T-helper 2 cell treated with Interferon-gamma antibody and Interleukin-4, amounts not matched to agents 5 μg/mL and 100 μg/mL, for 36 hours (primary cell): ENCODE measurements at places on chromosomes 2 and 18.

GRCh38 chr18:78983512-78983911 lies 3.9 kb downstream of the SALL3 start:
- no peak for DNase-seq
- peaks cover 5% of the 10 kb centered on the region for H3K36me3 ChIP-seq
- no peak overlapping the region for H3K27ac ChIP-seq
- peaks cover 68% of the 10 kb centered on the region for H3K27me3 ChIP-seq

DNA sequence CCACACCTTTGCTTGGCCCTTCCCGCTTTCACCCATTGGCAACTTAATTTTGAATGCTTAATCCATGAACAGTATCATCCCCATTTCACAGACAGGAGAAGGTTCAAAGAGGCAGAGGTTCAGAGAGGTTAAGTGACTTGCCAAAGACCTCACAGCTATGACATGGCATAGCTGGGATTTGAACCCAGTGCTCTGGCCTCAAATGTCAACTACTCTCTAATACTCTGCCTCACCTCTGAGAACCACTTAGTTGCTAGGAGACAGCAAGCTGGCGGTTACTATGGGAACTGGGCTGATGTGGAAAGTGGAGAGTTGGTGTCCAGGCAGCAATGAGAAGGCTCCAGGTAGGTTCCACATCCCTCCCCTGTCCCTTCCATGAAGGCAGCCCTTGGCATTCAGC lies 15.8 kb upstream of the PRSS56 start:
- H3K4me1 ChIP-seq = peaks cover 2% of the 10 kb centered on the region
- no peak for DNase-seq
- no peak overlapping the region for H3K4me3 ChIP-seq

DNA sequence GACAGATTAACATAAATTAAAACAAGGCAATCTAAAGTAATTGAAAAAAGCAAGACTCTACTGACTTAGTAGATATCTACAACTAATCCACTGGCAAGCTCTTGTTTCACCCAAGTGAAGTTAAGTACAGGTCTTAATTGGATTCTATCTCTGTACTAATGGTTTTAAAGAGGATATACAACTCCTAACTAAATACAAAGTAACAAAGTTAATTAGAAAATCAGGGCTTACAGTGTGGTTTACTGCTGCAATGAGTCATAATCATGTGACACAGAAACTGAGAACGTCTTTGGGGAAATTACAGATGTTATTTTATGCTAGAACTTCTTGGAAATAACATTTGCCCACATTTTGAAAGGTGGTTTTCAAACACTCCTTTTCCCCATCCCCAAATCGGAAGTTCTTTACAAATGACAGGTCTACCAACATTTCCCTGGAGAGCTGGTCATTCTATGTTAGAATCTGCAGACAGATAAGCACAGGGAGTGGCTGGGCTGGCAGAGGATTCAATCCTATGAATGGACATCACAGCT lies 245.3 kb downstream of the STK39 start:
- peak; percentile 12 for DNase-seq
- H3K4me1 ChIP-seq = peaks cover 12% of the 10 kb centered on the region
- H3K4me3 ChIP-seq = peak overlapping the region; percentile 31
- peaks cover 35% of the 10 kb centered on the region for H3K36me3 ChIP-seq
- H3K27ac ChIP-seq = peak overlapping the region; percentile 28

- no peaks in the 10 kb centered on the region for H3K36me3 ChIP-seq
- no peaks in the 10 kb centered on the region for H3K4me1 ChIP-seq
- H3K4me3 ChIP-seq = no peak overlapping the region
- no peaks in the 10 kb centered on the region for H3K27me3 ChIP-seq
Observed at GRCh38 chr2:119136093-119136492, 22.5 kb downstream of the C1QL2 start.

GRCh38 chr2:26453421-26454329 lies 24.2 kb downstream of the OTOF start:
- no peak overlapping the region for H3K4me3 ChIP-seq
- no peaks in the 10 kb centered on the region for H3K4me1 ChIP-seq
- H3K27ac ChIP-seq = no peak overlapping the region

DNA sequence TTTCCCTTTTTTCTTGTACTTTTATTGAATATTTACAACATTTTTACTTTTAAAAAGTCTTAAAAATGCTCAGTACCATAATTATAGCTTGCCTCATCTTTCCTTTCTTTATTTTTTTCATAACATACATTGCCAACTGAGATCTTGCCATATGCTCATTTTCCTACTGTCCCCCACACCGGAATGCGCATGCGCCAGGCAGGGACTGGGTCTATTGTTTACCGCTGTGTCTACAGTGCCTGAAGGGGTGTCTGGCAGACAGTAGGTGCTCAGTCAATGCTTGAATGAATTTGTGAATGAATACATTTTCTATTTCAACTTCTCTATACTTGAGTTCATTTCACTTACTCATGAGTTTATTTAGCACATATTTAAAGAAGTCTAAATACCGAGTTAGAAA lies 158.0 kb downstream of the CYP26B1 start:
- H3K27ac ChIP-seq = no peak overlapping the region
- no peaks in the 10 kb centered on the region for H3K27me3 ChIP-seq
- no peaks in the 10 kb centered on the region for H3K36me3 ChIP-seq
- no peak overlapping the region for H3K4me3 ChIP-seq

- DNase-seq = peak; percentile 27
- peaks cover 65% of the 10 kb centered on the region for H3K4me1 ChIP-seq
- peak overlapping the region; percentile 77 for H3K4me3 ChIP-seq
- H3K27me3 ChIP-seq = peaks cover 38% of the 10 kb centered on the region
- peak overlapping the region; percentile 84 for H3K27ac ChIP-seq
- peaks cover 9% of the 10 kb centered on the region for H3K36me3 ChIP-seq
Observed at GRCh38 chr2:172462849-172463381, 35.5 kb downstream of the ITGA6 start.

- DNase-seq = no peak
- no peak overlapping the region for H3K4me3 ChIP-seq
- no peaks in the 10 kb centered on the region for H3K36me3 ChIP-seq
- no peaks in the 10 kb centered on the region for H3K27me3 ChIP-seq
Observed at GRCh38 chr2:40851661-40852060, 399.8 kb upstream of the SLC8A1 start.

DNA sequence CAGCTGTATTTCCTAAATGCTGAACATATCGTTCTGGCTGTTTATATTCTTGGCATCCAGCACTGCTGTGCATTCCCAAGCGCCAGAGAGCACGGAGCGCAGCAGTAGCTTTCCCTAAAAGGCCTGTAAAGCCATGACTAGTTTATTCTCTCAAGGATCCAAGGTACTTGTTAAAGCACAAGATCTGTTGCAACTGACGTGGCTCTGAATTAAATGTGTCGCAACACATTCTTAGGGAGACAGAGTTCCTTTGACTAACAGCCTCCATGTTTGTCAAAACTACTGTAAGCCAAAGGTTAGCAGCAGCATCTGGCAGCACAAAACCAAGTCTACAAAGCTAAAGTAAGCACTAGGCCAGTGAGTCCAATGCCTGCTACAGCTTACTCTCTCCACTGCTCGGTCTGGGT lies 188.6 kb upstream of the FN1 start:
- H3K36me3 ChIP-seq = no peaks in the 10 kb centered on the region
- peaks cover 5% of the 10 kb centered on the region for H3K4me1 ChIP-seq
- no peak overlapping the region for H3K27ac ChIP-seq

DNA sequence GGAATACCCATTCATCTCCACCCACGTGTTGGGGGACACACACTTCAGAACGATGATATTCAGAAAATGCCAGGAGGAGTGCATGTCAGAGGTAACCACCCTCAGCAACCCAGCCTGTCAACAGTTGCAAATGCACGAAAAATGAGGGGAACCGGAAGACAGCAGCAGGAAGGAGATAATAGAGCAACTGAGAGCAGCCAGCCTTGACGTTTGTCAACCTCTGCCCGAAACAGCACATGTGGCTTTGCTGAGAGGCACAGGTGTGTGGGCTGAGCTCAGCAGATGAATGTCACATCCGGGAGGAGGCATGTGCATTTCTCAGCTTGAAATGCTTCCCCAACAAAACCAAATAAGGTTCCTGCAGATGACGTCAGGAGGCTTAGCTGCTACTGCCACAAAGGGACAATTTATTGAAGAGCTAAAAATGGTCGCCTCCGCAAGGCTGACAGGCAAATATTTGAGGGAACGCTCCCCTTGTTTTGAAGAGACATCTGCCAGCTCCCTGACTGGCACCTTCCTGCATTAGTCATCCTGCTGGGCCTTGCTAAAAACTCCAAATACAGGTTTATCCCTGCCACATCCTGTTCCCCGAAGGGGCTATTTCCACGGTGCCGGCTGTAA lies 419.0 kb downstream of the NBAS start:
- no peaks in the 10 kb centered on the region for H3K36me3 ChIP-seq
- H3K4me3 ChIP-seq = peak overlapping the region; percentile 45
- H3K27me3 ChIP-seq = no peaks in the 10 kb centered on the region
- DNase-seq = peak; percentile 83
- peak overlapping the region; percentile 87 for H3K27ac ChIP-seq

GRCh38 chr2:25342372-25343186 lies 854 bp upstream of the DNMT3A start:
- H3K27me3 ChIP-seq = no peaks in the 10 kb centered on the region
- peaks cover 2% of the 10 kb centered on the region for H3K36me3 ChIP-seq
- peak; percentile 87 for DNase-seq
- peak overlapping the region; percentile 83 for H3K27ac ChIP-seq
- H3K4me3 ChIP-seq = peak overlapping the region; percentile 79
- H3K4me1 ChIP-seq = peaks cover 23% of the 10 kb centered on the region

- H3K27ac ChIP-seq = no peak overlapping the region
- DNase-seq = no peak
- H3K4me1 ChIP-seq = no peaks in the 10 kb centered on the region
- H3K27me3 ChIP-seq = no peaks in the 10 kb centered on the region
Observed at GRCh38 chr2:156165742-156166141, 166.8 kb downstream of the NR4A2 start.

DNA sequence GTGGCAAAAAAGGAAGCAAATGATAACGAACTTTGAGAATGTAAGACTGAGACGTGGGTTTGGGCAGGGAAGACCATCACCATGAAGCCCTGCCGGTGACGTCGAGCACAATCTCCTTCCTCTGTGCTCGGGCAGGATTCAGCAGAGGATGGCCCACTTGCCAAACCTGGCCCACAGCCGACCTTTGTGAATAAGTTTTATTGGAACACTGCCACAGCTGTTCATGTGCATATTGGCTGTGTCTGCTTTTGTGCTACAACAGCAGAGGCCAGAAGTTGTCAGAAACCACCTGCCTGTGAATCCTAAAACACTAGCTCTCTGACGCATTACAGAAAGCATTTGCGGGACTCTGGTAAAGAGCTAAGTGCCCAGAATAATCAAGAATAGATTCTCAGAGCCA lies 223.9 kb downstream of the MYT1L start:
- no peak for DNase-seq
- no peaks in the 10 kb centered on the region for H3K36me3 ChIP-seq
- H3K27me3 ChIP-seq = no peaks in the 10 kb centered on the region
- H3K4me1 ChIP-seq = no peaks in the 10 kb centered on the region
- H3K4me3 ChIP-seq = no peak overlapping the region

DNA sequence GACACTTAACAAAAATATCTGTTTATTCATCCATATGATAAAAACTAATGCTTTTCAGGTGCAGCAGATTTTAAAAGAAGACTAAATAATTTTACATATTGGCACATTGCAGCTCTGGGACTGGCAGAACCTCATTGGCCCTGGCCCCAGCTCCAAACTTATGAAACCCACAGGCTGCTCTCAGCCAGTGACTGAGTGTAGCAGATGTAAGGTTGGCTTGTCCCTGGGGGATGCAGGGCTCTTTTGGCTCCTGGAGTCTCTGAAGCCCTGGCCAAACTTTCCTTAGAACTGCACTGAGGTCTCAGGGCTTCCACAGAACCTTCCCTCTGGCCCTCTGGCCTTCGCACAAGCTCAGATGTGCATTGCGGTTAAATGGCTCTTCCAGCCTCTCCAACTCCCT lies 725.0 kb upstream of the SOX11 start:
- no peaks in the 10 kb centered on the region for H3K4me1 ChIP-seq
- no peaks in the 10 kb centered on the region for H3K27me3 ChIP-seq
- no peak for DNase-seq
- no peak overlapping the region for H3K27ac ChIP-seq
- no peaks in the 10 kb centered on the region for H3K36me3 ChIP-seq
